GOT3 (cell line): ENCODE measurements at places on chromosomes 2 and 18.

DNA sequence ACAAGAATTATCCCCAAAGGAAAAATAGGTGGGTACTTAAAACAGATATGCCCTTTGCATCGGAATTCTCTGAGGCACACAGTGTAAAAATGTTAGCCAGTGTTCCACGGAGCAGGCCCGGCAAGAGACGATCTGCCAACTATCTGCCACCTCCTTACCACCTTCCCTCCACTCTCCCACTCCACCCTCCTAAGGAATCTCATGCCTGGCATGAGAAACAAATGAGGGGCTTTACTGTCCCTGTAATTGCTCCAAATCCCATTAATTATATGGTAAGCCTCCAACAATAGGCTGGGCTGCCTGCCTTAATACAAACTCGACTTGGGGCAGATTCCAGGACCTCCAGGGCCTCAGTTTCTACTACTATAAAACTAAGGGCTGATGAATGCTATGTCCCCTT, 102.3 kb downstream of the ZBTB7C start:
- no peak for DNase-seq

GRCh38 chr2:45595721-45596435, 15.2 kb downstream of the SRBD1 start:
- DNase-seq = no peak

GRCh38 chr2:101776172-101777043, 78.9 kb downstream of the MAP4K4 start:
- DNase-seq = no peak

- no peak for DNase-seq
Observed at GRCh38 chr2:168708080-168708479, 94.4 kb upstream of the NOSTRIN start.

DNA sequence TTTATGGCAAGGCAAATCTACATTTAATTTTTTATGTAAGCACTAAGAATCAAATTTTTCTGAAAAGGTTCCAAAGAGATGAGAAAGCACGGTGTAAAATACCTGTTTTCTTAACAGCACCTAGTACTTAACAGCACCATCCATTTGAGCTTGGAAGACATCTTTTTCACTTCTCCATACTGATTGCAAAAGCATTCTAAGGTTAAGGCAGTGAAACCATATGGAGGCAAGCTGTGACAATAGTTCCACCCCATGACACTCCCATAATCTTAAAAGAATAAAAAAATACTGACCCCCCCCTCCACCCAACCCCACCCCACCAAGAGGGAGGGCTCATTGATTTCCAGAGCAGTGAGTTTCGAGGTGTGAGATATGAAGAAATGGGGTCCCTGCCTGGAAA, 60.6 kb downstream of the ZCCHC2 start:
- no peak for DNase-seq

GRCh38 chr2:96551605-96552314, 15.2 kb downstream of the ARID5A start:
- no peak for DNase-seq

GRCh38 chr2:126614524-126615227, 41.3 kb upstream of the GYPC start:
- no peak for DNase-seq

GRCh38 chr2:86275384-86275799, 62.0 kb downstream of the REEP1 start:
- DNase-seq = no peak

DNA sequence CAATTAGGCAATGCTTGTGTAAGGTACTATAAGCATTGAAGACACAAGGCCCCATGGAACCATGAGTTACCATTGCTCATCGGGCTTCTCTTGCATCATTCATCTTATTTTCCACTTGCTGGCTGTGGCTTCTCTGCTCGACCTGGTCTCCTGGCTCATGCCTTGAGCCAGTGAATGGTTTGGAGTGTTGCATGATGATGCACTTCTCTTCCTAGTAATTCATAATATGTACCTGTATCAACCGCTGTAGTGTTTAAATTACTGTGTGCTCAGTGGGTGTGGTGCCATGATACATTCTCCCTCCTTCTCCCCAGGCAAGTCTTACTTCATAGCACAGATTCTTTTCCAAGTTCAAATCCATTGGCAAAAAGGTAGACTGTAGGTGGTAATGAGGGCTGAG, 66.8 kb downstream of the ABCA12 start:
- no peak for DNase-seq

DNA sequence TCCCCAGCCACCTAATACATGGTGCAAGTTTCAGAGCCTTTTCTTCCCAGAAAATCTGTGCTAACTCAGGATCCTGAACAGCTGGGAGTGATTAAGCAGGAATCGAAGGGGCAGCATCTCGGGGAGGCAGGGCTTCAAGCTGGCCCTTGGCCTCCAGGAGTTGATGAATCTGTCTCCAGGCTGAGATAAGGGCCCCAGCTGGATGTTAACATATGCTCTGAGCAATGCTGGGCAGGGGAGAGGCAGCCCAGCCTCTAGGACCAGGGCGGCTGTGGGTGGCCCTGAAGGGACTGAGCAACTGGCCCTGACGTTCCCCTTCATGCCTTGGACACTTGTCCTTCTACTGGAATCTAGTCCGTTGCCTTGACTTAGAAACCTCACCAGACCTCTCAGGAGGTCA, 84.1 kb upstream of the EPC2 start:
- DNase-seq = no peak

GRCh38 chr2:181680055-181680936, at the start of gene NEUROD1:
NEUROD1 (minus strand) TSS chr2:181680517; CDS start chr2:181678860, 1,657 bp downstream.
- DNase-seq = no peak

- no peak for DNase-seq
Observed at GRCh38 chr18:44767807-44768206, 87.1 kb downstream of the SETBP1 start.

- DNase-seq = no peak
Observed at GRCh38 chr2:71724793-71725192, 271.4 kb downstream of the DYSF start.

DNA sequence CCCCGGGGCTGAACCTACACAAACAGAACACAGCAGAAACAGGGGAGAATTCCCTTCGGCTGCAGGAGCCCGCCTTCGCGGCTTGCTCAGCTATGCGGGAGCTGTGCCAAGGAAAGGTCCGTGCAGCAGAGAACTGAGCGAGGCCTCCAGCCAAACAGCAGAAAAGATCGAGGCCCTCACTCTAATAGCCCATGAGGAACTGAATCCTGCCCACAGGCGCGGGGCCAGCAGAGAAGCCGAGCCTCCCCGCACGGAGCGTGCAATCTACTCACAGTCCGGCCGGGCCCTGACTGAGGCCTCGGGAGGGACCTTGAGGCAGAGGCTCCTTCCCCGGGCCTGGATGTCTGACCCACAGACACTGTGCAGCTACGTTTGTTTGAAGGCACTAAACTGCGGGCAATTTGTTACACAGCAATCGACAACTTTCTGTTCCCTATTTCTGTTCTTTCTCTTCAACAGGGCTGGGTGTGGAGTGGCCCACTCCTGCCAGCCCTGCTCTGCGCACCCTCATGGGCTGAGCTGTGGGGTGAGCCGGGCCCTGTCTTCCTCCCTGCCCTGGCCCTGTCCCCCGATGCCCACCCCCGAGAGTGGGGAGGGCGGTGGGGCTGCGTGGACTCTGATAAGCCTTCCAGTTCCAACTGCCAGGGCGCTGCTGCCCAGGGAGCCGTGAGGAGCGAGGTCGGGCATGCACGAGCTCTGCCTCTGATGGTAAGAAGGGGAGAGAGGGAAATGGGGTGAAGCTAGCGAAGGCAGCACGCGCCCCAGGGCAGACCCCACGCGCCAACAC, 13.7 kb downstream of the HES6 start:
- no peak for DNase-seq

DNA sequence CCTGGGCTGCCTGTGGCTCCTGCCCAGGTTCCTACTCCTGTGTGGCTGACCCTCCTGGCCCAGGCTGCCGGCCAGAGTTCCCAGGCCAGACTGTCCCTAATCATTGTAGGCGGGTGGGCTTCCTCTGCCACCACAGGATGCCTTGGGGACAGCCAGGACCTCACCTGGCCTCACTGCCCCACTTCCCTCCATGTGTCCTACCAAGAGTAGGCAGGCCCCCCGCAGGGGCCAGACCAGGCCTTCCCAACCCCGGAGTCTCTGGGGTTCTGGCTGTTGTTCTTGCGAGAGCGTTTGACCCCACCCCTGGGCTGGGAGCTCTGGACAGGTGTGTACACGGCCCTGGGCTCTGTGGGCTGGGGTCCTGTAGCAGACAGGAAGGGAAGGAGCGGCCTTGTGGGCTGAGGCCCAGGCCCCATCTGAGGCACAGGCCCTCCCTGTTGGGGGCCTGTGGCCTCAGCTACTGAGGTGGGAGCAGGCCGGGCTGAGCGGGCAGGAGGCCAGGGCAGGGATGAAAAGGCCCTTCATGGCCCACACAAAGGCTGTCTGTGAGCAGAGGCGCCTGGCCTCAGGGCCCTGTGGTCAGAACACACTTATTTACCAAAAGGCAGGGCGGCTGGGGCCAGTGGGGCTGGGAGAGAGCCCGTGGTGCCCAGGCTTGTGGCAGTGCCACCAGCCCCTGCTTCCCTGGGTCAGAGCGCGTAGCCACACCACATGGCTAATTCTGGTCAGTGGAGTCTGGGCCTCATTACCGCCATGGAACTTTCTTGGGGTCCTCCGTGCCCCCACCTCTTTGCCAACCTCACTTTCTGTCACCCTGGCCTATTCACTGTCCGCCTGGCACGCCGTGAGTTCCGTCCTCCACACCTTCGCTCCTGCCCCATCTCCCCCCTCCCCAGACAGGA, 2.0 kb downstream of the SNORC start:
- DNase-seq = no peak

- DNase-seq = no peak
Observed at GRCh38 chr2:31047599-31047998, 90.6 kb downstream of the GALNT14 start.

- no peak for DNase-seq
Observed at GRCh38 chr18:73059280-73059679, 191.5 kb upstream of the NETO1 start.

- DNase-seq = no peak
Observed at GRCh38 chr2:1995081-1995480, 250.8 kb upstream of the PXDN start.

DNA sequence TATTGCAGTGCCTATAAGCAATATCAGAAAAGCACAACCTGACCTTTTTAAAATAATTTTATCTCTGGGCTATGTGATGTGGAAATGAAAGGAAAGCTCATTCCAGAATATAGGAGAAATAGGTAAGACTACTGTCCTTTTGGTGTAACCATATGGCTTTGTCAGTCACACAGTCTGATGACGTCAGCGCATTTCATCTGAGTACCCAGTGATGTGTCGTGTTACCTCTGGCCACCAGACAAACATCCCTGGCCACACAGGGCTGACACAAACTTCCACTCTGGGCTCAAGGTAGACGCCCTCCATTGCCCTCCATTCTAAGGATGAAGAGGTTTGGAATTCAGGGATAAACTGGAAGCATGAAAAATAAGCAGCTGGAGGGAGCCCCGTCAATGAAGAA, 506.7 kb downstream of the CMPK2 start:
- no peak for DNase-seq

GRCh38 chr2:227020416-227020815, 143.6 kb downstream of the COL4A4 start:
- no peak for DNase-seq

- no peak for DNase-seq
Observed at GRCh38 chr2:181679544-181679979, 755 bp downstream of the NEUROD1 start.

GRCh38 chr2:71891719-71892422, 255.8 kb downstream of the CYP26B1 start:
- DNase-seq = no peak

- no peak for DNase-seq
Observed at GRCh38 chr2:6820236-6820635, 45.5 kb downstream of the CMPK2 start.

GRCh38 chr18:62784338-62784965, 69.1 kb downstream of the PHLPP1 start:
- DNase-seq = no peak

GRCh38 chr2:11729362-11730212, 16.8 kb upstream of the LPIN1 start:
- no peak for DNase-seq

GRCh38 chr2:84965827-84966226, 5.1 kb upstream of the KCMF1 start:
- no peak for DNase-seq

- no peak for DNase-seq
Observed at GRCh38 chr2:215868846-215869543, 144.4 kb downstream of the MREG start.
